ENCODE measurements at places on chromosomes 1 and 21.

DNA sequence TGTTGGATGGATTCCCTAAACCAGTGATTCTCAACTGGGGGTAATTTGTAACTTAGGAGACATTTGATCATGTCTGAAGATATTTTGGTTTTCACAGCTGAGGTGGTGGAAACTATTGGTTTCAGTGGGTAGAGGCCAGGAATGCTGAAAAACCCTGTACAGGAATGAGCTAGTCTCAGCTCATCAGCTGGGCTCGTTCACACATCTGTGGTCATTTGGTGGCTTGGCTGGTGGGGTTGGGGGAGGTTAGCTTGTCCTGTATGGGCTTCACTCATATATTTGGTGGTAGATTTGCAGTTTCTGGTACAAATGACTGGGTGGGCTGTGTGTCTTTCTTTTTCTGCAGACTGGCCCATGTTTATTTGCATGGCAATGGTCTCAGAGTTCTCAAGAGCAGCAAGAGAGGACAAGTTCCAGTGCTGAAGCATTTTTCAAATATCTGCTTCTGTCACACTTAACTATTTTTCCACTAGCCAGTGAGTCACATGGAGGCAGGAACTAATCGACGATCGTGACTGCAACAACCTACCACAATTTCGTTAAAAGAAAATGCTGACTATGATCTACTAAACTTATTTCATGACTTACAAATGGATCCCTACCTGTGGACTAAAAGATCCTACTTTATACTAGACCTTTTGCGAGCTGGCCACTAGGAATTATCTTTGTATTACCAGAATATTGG lies 321.7 kb upstream of the PLXNA2 start:
- no peak for ATAC-seq

DNA sequence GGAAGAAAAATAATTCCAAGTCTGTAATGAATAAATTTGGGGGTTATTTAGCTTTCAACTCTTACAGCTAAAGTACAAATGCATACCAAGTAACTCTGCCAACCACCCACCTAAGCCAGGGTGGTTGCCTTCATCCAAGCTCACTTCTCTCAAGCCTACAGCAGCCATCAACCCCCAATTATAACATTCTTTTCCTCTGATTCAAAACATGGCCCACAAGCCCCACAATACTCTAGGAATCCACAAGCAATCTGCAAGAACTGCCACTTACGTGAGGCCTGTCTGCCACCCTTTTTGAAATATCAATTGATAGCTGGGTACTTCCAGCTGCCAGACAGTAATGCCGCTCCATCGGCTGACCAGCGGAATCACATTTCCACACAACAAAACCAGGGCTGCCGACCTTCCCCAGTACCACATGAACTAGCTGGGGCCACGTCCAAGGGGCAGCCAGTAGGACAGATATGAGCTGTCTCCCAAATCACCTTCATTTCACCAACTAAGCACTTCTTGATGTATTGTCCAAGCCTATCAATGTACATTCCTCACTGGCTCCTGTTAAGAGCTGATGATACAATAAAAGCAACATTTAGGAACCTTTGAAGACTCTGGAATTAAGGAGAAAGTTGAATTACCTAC lies 3.2 kb downstream of the LBR start:
- ATAC-seq, result no peak

DNA sequence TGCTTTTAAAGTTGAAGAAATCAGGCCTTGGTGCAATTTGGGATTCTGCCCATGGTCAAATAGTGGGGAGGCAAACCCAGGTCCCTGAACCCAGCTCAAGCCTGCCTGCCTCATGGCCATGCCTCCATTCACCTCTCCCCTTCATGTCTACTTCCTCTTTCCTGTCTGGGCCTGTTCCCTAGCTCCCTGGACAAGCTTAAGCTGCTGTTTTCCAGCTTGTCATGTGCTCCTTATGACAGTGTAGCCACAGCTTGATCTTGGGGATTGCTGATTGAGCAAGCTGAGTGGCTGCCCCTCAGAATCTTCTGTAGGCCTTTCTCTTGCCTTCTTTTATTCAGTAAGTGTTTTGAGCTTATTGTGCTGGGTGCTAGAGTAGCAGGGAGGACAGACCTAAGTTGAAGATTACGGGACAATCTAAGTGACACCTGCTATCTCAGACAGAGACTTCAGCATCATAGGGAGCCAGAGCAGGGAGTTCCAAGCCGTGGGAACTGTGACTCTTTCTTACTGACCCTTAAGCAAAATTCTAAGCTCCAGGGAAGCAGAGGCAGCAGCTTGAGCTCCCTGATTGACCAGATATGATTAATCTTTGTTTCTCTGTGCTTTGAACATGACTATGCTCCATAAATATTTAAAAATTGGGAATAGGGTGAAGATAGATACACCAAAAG lies 520 bp upstream of the MR1 start:
- ATAC-seq, result peak; percentile 83

DNA sequence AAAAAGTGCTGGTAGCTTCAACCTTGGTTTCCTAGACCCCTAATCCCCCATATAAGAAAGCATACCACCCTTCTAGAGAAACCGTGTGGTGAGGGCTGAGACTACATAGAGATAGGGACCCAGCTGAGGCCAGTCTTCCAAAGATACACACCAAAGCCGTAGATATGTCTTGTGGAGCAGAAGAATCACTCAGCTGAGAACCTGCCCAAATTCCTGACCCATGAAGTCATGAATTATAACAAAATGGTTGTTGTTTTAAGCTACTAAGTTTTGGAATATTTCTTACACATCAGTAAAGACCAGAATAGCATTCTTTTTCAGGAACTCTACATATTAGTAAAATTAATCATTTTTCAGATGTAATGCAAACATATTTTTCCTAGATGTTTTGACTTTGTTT lies 3.3 kb upstream of the SNRPE start:
- no peak for ATAC-seq

DNA sequence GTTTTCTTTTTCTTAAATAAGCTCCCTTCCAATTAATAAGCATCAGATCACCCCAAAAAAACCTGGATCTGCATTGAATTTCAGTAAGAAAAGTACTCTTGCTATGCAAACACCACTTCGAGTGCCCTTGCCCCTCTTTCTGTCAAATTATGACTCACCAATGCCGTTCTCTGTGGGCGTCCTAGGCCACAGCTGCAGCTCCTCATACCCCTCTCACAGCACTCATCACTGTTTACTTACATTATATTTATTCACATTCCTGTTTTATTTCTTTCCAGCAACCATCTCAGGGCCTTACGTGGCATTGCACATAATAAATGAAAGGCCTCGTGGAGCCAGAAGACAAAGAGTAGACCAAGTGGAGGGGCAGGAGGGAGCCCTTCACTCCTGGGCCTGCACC lies 99.1 kb upstream of the CTTNBP2NL start:
- no peak for ATAC-seq

GRCh38 chr1:94514095-94514727 lies 27.3 kb downstream of the F3 start:
- no peak for ATAC-seq

DNA sequence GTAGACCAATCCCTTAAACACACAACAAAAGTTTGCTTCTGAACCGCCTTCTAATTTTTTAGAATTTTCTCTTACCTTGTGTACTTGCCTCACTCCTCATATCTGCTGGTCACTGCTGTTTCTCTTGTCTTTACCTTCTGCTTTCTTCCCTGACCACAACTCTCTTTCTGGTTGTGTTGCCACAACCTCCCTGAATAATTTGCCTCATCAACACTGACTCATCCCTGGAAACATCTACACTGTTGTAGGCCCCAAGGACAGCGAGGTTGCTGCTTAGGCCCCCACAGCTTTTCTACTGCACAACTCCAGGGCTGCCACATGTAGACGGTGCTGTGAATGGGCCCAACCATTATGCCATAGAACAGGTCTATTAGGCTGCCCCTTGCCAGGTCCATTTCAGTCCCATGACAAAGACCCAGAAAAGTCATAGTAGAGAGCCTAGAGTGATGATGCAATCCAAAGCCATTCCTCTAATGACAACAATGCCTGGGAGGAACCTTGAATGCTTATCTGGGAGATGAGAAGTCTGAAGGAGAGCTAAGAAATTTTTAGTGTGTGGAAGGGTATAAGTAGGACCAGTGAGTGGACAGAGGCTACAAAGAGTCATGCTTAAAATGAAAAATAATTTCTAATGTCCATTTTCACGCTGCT lies 36.6 kb upstream of the LCE5A start:
- no peak for ATAC-seq

DNA sequence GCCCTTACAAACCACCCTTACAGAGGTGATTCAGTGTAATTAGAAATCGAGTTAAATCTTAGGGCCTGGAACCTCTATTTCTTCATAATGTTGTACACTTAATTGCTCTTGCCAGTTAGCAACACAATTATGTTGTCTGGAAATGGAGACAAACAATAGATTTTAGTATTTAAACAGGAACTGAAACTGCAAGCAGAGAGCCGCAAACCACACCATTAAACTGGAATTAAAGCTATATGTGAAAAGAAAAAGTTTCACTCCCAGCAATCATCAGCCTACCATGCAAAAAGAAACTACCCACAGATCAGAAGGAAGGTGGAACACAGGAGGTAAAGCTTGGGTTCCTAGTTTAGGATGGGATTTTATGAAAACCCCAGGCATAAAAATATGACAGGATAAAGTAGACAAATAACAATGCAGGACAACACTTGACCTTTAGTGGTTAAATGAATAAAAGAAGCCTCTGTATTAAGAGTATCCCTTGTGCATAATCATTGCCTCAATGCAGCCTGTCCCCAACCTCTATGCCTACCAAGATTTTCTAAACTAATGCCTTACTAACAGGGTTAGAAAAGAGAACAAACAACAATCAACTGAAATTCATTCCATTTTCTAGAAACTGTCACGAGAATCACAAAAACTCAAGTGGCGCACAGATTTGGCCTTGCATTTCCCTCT lies 304.3 kb upstream of the ESRRG start:
- ATAC-seq, result no peak

DNA sequence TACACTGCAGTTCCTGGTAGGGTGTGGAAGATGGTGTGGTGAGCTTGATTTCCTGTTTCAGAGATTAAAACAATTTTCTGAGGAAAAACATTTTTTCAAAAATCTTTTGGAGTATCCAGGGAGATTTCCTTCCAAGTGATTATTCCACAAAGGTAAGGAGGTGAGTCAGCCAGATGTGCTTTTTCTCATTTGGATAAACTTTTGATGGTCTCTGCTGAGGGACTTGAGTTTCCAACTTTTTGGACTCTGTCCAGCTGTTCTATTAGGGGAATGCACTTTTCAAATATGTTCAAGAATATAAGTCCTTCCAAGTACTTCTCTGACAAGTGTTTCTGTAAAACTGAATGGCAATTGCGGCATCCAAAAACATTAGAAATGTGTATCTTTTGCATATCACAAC lies 628.8 kb upstream of the ADAMTS5 start:
- no peak for ATAC-seq

GRCh38 chr1:6635910-6636760 lies 11.5 kb downstream of the THAP3 start:
- no peak for ATAC-seq

DNA sequence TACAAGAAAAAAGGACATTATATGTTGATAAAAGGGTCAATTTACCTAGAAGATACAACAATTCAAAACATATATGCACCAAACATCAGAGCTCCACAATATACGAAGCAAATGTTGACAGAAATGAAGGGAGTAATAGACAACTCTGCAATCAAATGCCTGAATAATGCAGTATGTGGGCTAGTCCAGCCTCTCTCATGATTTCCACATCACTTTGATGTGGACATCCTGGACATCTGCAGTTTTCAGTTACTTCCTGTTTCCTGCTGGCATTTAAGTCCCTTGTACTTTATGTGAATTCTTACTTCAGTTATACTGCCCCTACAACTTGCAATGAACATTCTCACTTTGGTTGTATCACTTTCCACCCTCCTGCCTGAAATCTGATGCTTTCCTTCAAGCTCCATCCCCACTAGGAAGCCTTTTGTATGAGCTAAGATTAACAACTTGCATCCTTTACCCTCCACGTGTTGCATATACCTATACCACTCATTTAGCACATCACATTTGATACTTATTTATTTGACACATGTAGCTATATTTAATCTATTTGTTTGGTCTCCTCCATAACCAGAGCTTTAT lies 36.7 kb downstream of the DISC1 start:
- no peak for ATAC-seq

DNA sequence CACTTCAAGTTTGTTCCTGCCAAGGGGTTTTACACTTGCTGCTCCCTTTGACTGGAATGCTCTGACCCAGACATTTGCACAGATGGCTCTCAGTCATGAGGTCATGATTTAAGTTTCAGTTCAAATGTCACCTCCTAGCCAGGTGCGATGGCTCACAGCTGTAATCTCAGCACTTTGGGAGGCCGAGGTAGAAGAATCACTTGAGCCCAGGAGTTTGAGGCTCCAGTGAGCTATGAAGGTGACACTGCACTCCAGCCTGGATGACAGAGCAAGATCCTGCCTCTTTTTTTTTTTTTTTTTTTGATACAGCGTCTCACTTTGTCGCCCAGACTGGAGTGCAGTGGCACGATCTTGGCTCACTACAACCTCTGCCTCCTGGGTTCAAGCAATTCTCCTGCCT lies 4.5 kb upstream of the ZMYM4 start:
- no peak for ATAC-seq

DNA sequence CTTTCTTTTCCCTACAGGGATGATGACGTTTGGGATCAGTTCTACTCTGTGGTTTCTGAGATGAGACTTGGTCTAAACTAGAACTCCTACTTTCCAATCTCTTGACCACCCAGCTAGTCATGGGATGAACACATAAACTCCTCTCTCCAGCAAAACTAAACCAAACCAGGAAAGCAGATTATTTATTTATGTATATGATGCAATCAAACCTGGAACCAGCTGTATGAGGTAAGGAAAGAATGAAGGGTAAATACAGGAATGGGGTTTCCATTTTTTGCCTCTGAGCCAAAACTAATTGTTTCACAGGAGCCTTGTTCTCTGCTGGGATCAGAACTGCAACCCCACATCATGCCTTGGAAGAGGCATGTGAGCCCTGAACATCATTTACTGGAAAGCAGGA lies 3.3 kb upstream of the AGT start:
- no peak for ATAC-seq

DNA sequence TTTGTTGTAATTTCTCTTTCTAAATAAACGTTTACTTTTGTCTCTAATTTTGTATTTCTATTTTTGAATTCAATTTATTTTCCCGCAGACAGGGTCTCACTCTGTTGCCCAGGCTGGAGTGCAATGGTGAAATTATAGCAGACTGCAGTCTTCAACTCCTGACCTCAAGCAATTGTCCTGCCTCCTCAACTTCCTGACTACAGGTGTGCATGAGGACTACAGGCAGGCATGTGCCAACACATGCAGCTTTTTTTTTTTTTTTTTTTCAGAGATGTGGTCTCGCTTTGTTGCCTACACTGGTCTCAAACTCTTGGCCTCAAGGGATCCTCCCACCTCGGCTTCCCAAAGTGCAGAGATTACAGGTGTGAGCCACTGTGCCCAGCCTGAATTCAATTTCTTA lies 36.7 kb upstream of the IL20 start:
- no peak for ATAC-seq

Data from gastroesophageal sphincter (tissue), 4 donors.